Stimulated activated naive CD4-positive, alpha-beta T cell (primary cell): ENCODE measurements at places on chromosomes 16 and 17.
A peak's percentile ranks its signal among the peaks of the same experiment; 100 is the strongest.

- no peak for DNase-seq
Measured at GRCh38 chr17:40452216-40452787, 9.1 kb downstream of the IGFBP4 start.

DNA sequence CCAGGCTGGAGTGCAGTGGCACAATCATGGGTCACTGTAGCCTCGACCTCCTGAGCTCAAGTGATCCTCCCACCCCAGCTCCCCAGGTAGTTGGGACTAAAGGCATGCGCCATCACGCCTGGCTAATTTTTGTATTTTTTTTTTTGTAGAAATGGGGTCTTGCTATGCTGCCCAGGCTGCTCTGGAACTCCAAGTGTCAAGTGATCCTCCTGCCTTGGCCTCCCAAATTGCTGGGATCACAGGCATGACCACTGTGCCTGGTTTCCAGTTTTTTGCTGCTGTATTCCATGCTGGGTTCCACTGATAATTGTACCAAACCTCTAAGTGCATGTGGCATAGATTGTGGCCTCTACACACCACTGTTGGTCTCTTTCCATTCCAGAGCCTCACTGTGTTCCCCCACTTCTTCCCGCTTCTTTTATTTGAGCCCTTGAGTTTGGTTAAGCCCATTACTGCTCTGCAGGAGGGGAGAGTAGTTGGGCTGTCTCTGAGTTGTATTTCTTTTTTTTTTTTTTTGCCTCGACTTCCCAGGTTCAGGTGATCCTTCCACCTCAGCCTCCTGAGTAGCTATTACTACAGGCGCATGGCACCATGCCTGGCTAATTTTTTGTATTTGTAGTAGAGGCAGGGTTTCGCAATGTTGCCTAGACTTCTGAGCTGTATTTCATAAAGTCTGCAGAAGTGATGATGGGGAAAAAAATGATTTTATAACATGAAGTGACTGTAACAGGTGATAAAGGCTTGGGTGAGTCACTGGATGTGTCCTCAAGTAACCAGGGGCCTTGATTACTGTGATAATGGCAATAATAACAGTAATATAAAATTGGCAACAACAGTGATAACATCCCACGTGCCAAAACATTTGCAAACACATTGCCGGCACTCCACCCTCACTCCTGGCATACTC, 30.0 kb downstream of the EEF2K start:
- no peak for DNase-seq

GRCh38 chr16:80028581-80029380, 428.2 kb upstream of the MAF start:
- DNase-seq: no peak

DNA sequence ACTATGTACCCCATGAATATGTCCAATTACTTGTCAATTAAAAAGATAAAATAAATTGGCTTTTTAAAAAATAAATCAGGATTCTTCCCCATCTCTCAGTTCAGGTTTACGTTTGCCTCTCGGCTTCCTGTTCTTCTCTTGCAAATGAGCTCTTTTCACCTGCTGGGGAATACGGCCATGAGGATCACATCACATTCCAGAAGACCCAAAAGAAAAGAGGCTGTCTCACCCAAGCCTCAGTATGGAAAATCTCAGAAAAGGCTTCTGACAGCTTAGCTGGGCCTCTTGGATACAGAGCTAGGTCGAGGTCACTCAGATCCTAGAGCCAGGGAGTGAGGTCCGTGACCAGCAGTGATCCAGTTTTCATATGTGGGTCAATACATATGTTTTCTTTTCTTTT, 171.2 kb upstream of the SDK2 start:
- DNase-seq: no peak

DNA sequence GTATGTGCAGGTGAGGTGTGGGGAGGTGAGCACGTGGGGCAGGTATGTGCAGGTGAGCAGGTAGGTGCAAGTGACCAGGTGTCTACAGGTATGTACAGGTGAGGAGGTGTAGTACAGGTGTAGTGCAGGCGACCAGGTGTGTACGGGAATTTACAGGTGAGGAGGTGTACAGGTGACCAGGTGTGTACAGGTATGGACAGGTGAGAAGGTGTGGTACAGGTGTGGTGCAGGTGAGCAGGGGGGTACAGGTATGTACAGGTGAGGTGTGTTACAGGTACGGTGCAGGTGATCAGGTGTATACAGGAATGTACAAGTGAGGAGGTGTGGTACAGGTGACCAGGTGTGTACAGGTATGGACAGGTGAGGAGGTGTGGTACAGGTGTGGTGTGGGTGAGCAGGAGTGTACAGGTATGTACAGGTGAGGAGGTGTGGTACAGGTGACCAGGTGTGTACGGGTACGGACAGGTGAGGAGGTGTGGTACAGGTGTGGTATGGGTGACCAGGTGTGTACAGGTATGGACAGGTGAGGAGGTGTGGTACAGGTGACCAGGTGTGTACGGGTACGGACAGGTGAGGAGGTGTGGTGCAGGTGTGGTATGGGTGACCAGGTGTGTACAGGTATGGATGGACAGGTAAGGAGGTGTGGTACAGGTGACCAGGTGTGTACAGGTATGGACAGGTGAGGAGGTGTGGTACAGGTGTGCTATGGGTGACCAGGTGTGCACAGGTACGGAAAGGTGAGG, 12.8 kb upstream of the DBNDD1 start:
- DNase-seq: no peak

GRCh38 chr16:17375461-17376304, 95.1 kb downstream of the XYLT1 start:
- DNase-seq: no peak

DNA sequence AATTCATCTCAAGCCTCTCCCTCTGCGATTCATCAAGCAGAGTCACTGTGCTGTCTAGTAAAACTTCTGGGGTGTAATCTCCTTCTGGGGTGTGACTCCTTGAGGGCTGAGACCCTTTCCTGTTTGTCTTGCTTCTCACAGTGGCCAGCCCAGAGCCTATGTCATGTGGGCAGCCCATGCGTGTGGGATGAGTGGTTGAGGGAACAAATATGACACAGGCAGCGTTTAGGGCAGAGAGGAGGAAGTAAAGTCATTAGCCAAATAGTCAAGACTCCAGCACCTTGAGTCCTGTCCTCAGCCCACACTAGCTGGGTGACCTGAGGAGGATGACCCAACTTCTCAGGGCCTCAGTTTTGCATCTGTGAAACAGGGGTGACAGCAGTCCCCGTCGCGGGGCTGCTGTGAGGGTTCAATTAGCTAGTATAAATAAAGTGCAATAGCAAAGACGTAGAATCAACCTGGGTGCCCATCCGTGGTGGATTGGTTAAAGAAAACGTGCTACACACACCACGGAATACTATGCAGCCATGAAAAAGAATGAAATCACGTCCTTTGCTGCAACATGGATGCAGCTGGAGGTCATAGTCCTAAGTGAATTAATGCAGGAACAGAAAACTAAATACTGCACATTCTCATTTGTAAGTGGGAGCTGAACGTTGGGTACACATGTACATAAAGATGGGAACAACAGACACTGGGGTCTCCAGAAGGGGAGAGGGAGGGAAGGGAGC, 4.5 kb upstream of the ITGAX start:
- no peak for DNase-seq

GRCh38 chr17:73604476-73604875, 39.8 kb downstream of the SDK2 start:
- DNase-seq: no peak

- no peak for DNase-seq
Measured at GRCh38 chr17:21201874-21202273, 12.1 kb downstream of the TMEM11 start.

- DNase-seq: no peak
Measured at GRCh38 chr17:36613155-36613554, 11.8 kb downstream of the MRM1 start.

GRCh38 chr16:27903046-27903655, 160.4 kb downstream of the GSG1L start:
- DNase-seq: no peak

DNA sequence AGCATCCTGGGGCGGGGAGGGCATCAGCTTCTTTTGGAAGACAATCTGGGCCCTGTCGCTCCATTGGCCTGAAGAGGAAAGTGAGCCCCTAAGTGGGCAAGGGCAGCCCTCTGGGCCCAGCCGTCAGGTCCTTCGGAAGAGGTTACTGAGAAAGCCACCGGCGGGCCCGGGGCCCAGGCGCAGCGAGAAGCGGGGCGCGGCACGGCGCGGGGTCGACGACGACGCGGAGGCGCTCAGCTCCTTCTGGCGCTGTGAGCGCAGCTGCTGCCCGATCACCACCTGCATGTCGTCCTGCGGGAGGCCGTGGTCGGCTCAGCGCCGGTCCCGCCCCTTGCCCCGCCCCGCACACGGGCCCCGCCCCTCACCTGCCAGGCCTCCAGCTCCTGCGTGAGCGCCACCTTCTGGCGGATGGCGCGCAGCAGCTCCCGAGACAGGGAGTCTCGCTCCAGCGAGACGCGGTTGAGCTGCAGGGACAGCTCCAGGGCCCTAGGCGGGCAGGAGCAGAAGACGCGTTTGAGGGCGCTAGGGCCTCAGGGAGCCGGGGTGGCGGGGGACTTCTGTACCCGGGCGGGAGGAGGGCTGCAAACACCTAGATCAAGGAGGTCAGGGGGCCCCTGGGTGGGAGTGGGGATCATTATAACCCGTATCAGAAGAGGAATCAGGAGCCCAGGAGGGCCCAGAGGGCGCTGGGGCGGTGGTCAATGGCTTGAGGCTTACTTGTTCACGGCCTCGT, 4.3 kb downstream of the THOC6 start:
- peak; percentile 83 for DNase-seq

- no peak for DNase-seq
Measured at GRCh38 chr17:50957600-50958575, 91.7 kb upstream of the TOB1 start.

DNA sequence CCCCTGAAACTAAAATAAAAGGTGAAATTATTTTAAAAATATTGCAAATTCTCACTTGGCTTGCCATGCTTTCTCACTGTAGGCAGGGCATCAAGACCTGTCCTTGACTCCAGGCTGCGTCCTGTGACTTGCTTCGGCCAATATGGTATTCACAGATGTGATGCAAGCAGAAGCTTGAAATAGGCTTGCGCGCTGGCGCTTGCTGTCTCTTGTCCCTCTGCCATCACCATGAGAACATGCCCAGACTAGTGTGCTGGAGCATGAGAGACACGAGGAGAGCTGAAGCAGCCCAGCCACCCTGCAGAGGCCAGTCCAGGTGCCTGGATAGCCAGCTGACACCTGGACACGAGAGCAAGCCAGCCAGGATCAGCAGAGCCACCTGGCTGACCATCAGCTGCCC, 21.8 kb upstream of the ZKSCAN2 start:
- DNase-seq: no peak

GRCh38 chr17:7833795-7834541, at the start of gene KDM6B:
Gene KDM6B (plus strand): TSS chr17:7834217. CDS start chr17:7845555, 11,338 bp downstream.
- peak; percentile 93 for DNase-seq

DNA sequence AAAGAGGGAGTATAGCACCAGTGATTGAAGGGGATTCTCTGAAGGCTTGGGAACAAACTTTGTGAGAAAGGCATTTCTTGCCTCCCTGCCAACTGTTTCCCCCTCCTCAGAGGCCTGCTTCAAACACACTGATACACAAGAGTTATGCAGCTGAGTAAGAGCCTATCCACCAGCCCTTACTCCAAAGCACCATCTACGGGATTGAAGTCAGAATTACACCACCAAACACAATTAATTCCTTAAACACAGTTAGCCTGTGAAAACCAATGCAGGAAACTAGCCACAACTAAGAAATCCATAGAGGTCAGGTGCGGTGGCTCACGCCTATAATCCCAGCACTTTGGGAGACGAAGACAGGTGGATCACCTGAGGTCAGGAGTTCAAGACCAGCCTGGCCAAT, 138.3 kb downstream of the SHCBP1 start:
- DNase-seq: no peak

DNA sequence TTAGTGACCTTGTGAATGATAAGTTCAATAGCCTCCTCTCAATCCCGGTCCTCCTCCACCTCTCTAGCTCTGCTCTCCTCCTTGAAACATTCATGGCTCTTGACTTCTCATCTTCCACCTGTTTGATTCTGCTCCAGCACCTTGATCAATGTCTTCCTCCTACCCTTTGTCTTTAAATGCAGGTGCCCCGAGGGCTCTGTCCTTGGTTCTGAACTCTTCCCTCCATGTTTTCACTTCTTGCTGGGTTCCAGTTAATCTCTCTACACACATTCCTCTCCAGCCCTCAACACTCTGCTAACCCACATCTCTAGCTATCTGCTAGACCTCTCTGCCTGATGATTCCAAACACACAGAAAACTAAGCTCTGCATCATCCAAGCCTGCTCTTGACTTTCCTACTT, 13.4 kb downstream of the CD300E start:
- DNase-seq: no peak

DNA sequence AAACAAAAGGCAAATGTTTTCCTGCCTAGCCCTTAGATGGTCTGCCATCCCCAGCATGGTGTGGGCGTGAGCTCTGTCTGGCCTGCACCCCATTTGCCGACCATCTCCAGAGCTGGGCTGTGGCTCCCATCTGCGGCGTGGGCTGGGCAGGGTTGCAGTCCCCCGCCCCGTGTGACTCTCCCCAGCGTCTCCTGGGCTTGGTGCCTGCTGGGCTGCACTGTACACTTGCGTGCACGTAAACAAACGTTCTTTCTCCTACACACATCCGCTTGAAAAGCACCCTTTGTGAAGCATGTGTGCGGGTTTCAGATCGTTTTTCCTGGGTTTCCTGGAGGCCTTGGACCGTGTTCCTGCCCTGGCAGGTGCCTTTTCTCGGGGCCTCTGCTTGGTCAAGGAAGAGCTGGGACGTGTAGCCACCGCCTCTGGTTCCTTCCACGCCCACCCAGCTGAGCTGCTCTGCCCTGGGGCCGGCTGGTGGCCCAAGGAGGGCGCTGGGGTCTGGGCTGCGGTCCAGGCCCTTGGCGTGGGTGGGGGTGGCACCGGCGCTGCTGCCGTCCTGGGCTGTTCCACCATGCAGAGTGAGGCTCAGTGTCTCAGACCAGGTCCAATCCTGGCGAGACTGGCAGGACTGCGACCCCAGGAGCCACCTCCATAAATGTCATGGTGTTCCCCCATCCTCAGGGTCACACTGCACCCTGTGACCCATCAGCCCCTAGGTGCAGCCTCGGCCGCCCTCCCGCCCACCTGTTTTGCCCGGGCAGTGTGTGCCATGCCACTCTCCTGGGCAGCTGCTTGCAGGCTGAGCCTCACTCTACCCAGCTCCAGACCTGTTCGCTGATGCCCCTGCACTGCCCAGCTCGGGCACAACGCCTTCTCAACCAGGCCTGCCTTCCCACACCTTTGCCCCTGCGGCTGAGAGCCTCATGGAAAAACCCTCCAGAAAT, 9.9 kb upstream of the BAIAP3 start:
- DNase-seq: no peak
